Head of caudate nucleus (tissue), 42 donors: ENCODE measurements at places on chromosomes 4 and X.

- DNase-seq, result no peak
Observed at GRCh38 chr4:114318309-114318708, 280.3 kb upstream of the UGT8 start.

GRCh38 chr4:162985131-162985530, 181.6 kb downstream of the NAF1 start:
- no peak for DNase-seq

- peak; percentile 12 for DNase-seq
Observed at GRCh38 chrX:48493890-48494364, 14.9 kb upstream of the PORCN start.

- no peak for DNase-seq
Observed at GRCh38 chr4:70632028-70632427, 3.5 kb downstream of the ENAM start.

GRCh38 chr4:118102195-118102594, 67.9 kb downstream of the NDST3 start:
- no peak for DNase-seq

- peak; percentile 14 for DNase-seq
Observed at GRCh38 chrX:40098264-40099054, 701 bp upstream of the BCOR start.

- DNase-seq, result no peak
Observed at GRCh38 chrX:10769195-10769594, 148.8 kb upstream of the MID1 start.

GRCh38 chrX:24360272-24360671, at the start of gene SUPT20HL1:
TSS of gene SUPT20HL1 (plus strand) at chrX:24360639. CDS start at chrX:24362761, 2,122 bp downstream.
- DNase-seq, result no peak

GRCh38 chr4:84669201-84669600, 86.3 kb downstream of the CDS1 start:
- DNase-seq, result no peak

DNA sequence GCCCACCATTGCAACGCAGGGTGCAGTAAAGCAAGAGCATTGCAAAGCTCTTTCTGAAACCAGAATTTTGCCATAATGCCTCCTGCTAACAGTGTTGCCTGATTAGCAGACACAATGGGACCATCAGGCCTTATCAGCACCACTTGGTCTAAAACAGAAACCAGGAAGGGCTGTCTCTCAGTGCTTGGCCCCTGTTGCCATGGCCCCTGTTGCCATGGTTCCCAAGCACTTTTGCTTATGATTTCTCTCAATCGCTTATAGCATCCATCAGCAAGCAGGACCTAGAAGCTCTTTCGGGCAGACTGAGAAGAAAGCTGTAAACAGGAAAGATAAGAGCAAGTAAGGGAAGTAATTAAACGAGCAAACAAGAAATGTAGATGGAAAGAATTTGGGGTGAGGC, 36.8 kb downstream of the RTL5 start:
- DNase-seq, result no peak

DNA sequence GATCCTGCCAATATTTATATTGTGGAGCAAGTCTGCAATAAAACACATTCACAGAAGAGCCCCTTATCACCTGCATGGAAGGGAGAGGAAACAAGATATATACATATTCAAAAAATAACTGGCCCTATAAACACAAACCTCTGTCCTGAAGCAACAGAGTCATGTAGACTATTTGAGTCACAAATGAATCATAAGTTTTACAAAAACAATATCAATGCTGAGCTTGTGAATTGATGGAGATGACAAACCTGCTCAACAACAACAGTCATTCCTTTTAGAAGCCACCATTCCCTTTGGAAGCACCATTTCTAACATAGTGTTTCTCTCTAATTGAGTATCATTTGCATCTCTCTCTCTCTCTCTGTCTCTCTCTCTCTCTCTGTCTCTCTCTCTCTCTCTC, 313.9 kb downstream of the MID1IP1 start:
- DNase-seq, result no peak
